ENCODE measurements at places on chromosomes 4 and X.

DNA sequence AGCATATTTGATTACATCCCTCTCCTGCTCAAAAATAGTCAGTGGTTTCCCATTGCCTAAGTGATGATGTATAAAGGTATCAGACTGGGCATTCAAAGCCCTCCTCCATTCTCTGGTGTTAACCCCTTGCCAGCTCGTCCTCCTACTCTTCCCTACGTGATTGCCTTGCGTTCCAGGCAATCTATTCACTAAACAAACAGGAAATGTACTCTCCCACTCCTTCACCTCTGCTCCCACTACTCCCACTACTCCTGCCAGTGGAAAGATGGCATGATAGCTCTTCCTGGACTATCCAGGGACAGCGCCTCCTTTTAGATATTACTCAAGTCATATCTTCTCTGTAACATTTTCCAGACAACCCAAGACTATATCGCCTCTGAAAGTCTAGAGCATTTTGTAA is 5.8 kb downstream of the DGAT2L6 start:
- DNase-seq = no peak

DNA sequence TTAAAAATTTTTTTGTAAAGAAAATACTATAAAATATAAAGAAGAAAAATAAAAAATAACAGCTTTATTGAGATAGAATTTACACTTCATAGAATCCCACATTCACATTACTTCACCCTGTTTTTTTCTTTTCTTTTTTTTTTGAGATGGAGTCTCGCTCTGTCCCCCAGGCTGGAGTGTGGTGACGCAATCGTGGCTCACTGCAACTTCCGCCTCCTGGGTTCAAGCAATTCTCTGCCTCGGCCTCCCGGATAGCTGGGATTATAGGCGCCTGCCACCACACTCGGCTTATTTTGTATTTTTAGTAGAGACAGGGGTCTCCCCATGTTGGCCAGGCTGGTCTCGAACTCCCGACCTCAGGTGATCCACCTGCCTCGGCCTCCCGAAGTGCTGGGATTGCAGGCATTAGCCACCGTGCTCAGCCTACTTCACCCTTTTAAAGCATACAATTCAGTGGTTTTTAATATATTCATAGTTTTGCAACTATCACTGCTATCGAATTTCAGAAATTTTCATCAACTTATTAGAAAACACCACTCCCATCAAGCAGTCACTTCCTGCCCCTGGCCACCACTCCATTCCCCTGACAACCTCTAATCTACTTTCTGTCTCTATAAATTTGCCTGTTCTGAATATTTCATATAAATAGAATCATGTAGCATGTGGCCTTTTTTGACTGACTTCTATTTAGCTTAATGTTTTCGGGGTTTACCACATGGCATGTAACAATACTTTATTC is 48.7 kb downstream of the TMEM131L start:
- no peak for DNase-seq

GRCh38 chr4:182391111-182391684 is 148.0 kb downstream of the TENM3 start:
- no peak for DNase-seq

GRCh38 chrX:108000751-108001150 is 18.6 kb upstream of the TEX13B start:
- DNase-seq = no peak

- no peak for DNase-seq
Observed at GRCh38 chr4:107902715-107903114, 28.6 kb upstream of the CYP2U1 start.

GRCh38 chrX:20514358-20514757 is 247.6 kb upstream of the RPS6KA3 start:
- no peak for DNase-seq

- no peak for DNase-seq
Observed at GRCh38 chr4:25889589-25890503, 24.2 kb upstream of the SMIM20 start.

DNA sequence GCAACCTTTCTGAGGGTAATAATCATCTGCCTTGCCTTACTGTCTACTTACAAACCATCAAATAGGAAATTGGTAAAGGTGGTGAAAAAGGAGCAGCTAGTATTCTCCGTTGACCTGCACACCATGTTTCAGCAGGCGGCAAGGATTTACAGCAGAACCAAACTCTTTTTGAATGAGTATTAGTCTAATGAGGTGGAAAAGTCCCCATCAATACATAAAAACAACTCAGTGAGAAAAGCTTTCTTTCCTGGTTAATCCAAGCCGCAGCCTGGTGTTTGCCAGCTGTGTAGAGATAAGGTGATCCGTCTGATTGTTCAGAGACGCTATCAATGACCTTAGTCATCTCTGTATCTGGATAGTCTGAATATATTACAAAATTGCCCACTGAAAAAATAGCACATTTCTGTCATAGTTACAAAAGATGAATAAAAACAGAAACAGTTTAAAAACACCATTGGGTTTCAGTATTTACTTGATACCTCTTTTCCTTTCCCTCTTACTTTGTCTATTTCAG is 110.4 kb upstream of the TBC1D9 start:
- DNase-seq = no peak

GRCh38 chrX:24398766-24399165 is 38.3 kb downstream of the SUPT20HL1 start:
- DNase-seq = no peak

GRCh38 chrX:152901816-152902501 is 4.1 kb downstream of the ZNF185 start:
- no peak for DNase-seq

DNA sequence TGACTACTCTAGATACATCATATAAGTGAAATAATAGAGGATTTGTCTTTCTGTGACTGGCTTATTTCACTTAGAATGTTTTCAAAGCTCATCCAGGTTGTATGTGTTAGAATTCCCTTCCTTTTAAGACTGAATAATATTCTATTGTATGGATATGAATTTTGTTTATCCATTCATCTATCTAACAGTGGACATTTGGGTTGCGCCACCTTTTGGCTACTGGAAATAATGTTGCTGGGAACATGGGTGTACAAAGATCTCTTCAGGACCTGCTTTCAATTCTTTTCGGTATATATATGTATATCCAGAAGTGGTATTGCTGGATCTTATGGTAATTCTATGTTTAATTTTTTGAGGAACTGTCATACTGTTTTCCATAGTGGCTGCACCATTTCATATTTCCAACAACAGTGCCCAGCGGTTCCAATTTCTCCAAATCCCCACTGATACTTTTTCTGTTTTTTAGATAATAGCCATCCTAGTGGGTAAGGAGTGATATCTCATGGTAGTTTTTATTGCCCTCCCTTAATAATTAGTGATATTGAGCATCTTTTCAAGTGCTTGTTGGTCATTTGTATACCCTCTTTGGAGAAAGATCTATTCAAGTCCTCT is 3.4 kb upstream of the SCD5 start:
- no peak for DNase-seq

- DNase-seq = no peak
Observed at GRCh38 chr4:20724915-20725314, 24.7 kb downstream of the PACRGL start.

DNA sequence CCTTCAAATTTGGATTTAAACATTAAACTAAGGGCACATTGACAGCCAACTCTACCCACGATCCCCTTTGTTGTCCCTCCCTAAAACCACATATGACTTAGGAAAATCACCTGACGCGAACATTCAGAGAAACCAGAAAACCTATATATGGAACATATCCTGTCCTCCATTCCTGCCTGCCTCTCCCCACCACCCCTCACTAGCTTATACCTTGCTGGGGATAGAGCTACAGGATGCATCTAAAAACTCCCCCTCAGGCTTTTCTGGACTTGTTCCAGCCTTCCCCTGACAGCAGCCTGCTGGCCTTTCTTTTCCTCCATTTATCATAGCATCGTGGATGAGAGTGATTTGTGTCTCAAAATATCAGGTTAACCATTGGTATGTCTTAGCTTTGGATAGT is 8.8 kb downstream of the STK26 start:
- DNase-seq = no peak

DNA sequence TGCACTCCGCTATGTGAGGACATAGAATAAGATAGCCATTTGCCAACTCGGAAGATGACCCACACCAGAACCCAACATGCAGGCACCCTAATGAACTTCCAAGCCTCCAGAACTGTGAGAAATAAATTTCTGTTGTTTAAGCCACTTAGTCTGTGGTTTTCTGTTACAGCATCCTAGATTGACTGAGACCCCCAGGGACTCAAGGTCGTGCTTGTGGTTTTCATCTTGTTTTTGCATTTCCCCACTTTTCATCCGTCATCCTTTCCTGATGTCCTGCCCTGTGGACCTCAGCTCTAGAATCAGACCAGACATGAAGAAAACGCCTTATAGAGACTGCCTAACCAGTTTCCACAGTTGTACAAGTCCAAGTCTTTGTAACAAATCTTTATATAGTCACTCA is 54.4 kb downstream of the MCUB start:
- DNase-seq = no peak

DNA sequence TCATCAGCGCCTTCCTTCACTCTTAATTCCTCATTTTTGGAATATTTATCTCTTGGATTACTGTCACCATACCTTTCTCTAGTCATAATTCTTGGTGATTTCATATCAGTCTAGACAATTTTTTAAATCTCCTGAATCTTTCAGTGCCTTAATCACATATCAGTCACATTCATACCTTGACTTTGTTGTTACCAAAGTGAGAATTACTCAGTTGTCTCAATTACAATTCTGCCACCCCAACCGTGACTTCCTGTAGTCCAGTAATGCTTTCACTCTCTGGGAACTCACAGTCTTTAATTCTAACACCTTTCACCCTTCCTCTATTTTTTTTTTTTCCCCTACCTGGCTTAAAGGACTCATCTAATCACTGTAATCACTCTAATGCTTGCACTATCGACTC is 1275.3 kb upstream of the TENM3 start:
- no peak for DNase-seq

- DNase-seq = no peak
Observed at GRCh38 chr4:26863512-26863911, 2.9 kb downstream of the STIM2 start.

DNA sequence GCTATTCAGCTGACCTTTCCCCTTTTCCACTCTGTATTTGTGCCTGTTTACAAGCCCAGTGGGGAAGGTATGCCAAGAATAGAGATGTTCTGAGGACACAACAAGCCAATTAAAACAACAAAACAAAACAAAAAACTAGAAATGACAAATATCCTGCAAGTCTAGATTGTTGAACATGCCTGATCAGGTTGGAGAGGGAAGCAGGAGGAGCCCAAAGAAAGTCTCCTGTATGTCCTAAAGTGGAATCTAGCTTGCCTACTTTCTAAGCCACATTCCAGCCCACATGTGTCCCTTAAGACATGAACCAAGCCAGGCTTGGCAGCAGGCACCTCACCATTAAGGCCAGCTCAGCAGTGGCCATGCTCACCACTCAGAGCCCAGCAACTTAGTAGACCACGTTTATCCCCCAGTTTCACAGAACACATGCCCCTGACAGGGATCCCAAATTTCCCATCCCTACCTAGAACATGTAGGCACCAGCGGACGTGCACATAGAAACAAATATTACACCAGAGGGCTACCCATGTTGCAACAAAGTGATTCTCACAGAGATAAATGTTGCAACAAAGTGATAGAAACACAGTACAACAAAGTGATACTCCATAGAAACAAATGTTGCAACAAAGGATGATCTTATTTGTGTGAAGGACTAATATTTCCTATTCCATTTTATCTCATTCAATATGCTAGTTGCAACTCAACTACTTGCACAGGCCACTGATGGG is 48.3 kb downstream of the CD99L2 start:
- no peak for DNase-seq

DNA sequence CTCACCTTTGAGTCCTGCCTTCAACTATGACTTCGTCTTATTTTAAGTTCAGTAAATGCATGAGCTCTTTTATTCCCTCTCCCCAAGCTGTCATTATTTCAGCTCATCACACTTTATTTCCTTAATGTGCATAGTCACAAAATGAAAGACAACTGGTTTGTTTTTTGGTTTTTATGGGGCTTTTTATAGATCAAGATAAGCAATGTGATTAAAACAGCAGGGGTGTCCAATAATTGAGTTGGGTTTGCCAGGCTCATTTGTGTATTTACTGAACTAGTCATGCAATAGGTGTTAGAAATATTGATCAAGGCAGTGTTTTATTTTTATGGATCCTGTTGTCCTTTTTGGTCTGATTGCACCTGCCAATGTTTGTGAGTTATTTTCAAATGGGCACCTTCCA is 102.2 kb downstream of the FRMPD4 start:
- no peak for DNase-seq

- no peak for DNase-seq
Observed at GRCh38 chrX:124502166-124502565, 155.8 kb downstream of the SH2D1A start.

DNA sequence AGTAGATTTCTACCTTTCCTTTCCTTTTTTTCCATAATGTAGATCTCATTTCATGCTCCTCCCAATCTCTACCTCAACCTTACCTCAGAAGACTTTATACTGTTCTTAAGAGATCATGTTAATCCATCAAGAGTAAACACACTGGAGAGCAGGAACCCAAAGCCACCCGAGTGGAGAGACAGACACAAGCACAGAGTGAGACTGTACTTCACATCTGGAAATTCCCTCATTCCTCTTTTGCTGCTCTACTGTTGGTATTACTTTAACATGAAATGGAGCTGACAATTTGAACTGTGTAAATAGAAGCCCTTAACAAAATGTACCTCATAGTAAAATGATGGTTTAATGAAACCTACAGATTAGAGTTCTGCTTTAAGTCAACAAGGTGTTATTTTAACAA is 105.7 kb upstream of the RASGEF1B start:
- DNase-seq = no peak

DNA sequence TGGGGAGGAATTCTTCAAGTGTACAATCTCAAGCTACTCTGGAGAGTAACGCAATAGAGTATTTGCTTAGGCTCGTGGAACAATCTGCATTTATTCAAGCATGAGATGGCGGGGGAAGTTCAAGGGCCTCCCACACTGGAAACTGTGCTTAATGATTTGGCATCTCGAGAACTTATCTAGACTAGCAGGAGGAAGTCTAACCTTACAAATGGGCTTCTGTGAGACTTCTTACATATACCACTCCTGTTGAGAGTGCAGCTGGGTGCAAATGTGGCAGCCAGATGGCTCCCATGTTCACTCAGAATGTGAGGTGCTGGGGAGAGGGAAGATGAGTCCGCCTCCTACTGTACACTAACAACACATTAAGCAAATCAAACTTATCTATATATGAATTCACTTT is 29.3 kb upstream of the PTPN13 start:
- DNase-seq = no peak

- no peak for DNase-seq
Observed at GRCh38 chrX:148976571-148977400, 476.4 kb downstream of the AFF2 start.

DNA sequence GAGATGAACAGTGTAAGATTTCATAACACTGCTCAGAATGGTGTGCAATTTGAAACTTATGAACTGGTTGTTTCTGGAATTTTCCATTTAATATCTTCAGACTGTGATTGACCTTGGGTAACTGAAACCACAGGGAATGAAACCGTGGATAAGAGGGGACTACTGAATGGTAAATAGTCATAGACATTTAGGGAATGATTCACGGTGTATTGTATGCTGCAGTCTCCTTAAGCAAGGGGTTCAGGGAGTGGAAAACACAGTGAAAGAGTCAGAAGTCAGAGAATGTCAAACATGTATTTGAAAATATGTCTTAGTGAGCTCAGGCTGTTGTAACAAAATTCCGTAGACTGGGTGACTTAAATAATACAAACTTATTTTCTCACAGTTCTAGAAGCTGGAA is 398.2 kb upstream of the DIPK2B start:
- no peak for DNase-seq

Data from stimulated activated CD4-positive, alpha-beta T cell treated with anti-CD3 and anti-CD28 coated beads, Interleukin-1b, Interleukin-23, amount 100 ng/mL, for 4 hours (primary cell).